GM13976 (cell line): ENCODE measurements at places on chromosomes 7 and 10.

- DNase-seq: no peak
These were observed 65.9 kb downstream of the DGKB start for GRCh38 chr7:14836571-14837189.

- no peak for DNase-seq
These were observed 33.0 kb upstream of the RET start for GRCh38 chr10:43043773-43044447.

DNA sequence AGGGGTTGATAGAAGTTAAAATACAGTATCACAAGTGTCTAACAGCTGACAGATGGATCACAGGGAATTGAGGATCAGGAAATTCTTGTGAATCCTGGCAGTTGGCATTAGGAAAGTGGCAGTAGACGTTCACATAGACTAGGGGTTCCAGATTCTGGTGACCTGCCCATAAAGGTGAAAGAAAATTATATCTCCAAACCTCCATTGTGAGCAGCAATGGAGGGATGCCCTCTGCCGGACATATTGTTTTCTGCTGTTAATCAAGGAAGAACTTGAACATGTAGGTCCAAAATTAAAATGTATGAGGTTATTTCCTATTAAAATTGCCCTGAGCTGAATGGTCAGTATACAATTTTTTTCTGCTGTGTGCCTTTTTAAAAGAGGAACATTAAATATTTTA lies 5.1 kb downstream of the NME8 start:
- peak; percentile 30 for DNase-seq

DNA sequence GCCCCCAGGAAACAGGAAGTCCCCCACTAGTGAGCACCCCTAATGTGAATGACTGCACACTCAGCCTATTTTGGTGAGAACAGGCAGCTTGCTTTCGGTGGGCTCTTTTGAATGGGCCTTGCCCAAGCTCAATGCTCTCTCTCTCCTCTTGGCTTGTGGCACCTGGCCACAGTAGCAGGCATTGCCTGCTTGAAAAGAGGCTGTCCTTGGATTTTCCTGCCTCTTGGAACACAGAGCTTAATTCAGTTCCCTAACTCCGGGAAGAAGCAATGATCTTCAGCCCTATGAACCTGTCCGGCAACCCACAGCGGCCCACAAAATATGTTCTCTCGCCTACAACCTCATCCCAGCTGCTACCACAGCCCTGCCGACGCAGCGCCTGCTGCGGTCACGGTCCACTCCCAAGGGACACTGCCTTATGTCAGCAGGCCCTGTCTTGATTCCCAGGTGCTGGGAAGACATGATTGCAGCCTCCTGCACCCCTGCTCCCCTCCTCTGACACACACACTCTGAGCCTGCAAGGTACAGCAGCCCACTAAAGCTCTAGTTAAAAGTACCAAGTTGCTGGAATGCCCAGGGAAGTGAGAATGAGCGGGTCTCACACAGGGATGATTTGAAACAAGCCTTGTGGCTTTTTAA lies 715.5 kb upstream of the GALNT17 start:
- DNase-seq: no peak

- DNase-seq: no peak
These were observed 53.0 kb downstream of the DNAJC1 start for GRCh38 chr10:21950566-21950965.

- no peak for DNase-seq
These were observed 152.2 kb downstream of the DNAJB6 start for GRCh38 chr7:157488966-157489365.

- DNase-seq: no peak
These were observed 16.1 kb downstream of the EIF4H start for GRCh38 chr7:74190259-74190658.

GRCh38 chr7:45610019-45610418 lies 35.9 kb downstream of the ADCY1 start:
- peak; percentile 10 for DNase-seq

GRCh38 chr7:4103352-4104091 lies 578.6 kb upstream of the FOXK1 start:
- DNase-seq: no peak

DNA sequence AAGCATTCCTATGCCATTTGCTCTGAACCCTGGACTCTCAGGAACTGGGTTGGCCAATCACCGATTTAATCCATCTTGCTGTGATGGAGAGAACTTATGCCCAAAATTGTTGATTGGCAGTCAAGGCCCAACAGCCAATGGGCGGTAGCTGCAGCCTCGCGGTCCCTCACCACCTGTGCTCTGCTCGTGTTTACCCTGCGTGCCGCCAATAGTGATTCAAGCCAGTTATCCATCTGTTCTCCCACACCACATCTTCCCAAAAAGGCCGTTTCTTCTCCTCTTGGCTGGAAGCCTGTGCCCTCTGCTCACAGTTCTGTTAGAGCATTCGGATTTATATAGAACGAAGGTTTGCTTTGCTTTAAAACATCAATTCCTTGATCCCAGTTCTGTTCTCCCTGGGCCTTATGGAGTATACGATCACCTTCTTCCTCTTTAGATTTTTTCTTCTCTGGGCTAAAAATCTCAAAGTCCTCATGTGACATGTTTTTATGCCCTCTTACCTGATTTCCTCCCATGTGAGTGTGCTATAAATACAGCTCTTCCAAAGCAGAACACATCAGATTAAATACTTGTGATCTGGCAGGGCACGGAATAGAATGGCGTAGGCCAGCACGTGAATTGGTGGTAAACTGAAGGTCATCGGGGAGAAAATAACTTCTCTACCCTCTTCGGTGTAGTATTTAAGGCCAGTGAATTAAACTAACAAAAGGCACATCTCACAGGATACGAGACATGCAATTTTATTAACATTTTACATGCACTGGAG lies 212.8 kb downstream of the NSUN6 start:
- DNase-seq: no peak

- no peak for DNase-seq
These were observed 18.8 kb downstream of the CHST15 start for GRCh38 chr10:124074501-124075109.

- no peak for DNase-seq
These were observed 95.1 kb upstream of the FZD1 start for GRCh38 chr7:91168871-91169829.

DNA sequence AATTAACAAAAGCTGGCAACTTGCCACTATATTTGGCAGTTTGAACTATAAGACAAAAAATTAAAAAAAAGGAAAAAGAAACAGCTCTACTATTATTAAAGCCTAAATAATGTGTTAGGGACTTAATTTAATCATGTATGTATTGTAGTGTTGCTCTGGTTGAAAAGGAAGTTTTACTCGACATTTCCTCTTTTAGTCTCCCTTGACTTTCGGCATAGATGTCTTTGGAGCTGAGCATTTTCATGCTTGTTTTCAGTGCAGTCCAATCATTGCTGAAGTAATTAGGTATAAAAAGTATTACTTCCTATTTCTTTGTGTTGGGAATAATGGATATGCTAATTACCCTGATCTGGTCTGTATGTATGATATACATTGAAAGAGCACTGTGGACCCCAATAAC lies 216.8 kb upstream of the KLF6 start:
- no peak for DNase-seq

GRCh38 chr10:13631594-13631993 lies 44.8 kb downstream of the PRPF18 start:
- no peak for DNase-seq

DNA sequence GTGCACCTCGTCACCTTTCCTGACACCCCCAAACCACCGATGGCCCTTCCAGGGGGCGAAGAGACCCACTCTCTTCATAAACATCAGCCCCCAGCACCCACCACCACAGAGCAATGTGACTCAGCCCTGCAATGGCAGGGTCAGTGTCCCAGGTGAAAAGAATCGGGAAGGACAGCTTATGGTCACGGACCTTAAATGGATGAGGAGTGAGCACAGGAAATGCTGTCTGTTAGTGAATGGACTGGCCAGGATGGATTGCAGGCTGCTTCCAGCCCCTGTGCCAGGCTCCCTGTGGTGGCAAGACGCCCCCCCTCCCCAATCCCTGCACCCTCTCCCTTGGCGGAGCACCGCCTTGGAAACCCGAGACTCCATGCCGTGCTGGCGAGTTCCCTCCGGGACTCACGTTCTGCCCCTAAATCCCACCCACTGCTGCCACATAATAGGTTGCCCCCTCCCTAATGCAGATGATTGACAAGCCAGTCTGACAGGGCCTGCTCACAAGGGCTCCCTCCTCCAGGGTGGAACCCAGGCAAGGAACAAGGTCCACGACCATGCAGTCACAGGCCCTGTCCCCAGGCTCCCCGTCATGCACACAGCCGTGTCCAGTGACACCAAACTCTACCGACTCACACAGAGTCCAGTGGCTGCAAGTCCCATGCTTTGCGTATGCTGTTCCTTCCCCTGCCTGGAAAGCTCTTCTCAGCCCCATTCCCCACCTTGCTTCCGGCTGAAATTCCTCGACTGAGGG lies 7.3 kb downstream of the ASB13 start:
- no peak for DNase-seq

DNA sequence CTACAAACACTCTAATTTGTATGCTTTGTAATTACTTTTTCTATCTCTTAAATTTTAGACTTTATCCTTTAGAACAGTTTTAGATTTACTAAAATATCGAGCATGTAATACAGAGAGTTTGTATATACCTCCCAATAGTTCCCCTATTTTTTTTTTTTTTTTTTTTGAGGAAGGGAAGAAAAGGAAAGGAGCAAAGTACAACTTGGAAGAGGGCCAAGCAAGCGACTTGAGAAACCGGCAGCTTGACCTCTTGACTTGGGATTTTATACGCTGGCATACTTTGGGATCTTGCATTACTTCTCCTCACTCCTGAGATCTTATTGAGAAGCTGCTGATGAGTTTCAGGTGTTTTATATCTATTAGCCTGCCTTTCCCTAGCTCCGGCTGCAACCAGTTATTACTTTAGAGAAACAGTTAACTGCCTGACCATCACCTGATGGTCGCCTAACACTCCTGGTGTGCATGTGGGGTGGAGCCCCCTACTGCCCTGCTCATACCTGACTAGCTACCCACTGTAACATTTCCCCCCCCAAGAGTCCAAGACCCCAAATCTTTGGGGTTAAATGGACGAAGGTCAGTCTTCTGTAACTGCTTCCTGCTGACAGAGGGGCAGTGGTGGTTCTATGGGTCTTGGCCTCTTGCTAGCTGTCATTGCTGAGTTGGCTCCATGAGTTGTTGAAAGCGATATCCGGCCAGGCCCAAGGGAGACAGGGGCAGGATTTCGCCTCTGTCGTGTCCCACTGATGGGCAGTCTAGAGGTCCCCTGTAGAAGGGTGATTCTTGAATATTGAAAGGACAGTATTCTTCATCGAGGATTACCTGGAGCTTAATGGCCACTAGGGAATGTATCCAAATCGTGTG lies 28.5 kb downstream of the MKLN1 start:
- no peak for DNase-seq

DNA sequence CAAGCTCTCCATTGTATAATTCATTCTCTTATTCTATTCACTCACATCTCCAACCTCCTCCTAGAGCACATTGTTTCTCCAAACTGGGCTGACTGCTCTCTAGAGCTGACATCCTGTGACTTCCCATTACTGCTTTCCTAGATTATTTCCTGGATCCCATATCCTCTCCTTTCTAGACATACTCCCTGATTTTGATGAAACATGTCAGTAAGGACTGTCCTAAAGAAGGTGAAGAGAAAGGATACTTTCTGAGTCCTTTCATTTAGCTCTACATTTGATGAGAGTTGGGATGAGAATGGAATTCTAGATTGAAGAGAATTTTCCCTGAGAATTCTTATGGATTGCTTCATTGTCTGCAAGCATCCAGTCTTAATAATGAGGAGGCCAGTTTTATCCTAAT lies 78.8 kb downstream of the CNNM2 start:
- no peak for DNase-seq

DNA sequence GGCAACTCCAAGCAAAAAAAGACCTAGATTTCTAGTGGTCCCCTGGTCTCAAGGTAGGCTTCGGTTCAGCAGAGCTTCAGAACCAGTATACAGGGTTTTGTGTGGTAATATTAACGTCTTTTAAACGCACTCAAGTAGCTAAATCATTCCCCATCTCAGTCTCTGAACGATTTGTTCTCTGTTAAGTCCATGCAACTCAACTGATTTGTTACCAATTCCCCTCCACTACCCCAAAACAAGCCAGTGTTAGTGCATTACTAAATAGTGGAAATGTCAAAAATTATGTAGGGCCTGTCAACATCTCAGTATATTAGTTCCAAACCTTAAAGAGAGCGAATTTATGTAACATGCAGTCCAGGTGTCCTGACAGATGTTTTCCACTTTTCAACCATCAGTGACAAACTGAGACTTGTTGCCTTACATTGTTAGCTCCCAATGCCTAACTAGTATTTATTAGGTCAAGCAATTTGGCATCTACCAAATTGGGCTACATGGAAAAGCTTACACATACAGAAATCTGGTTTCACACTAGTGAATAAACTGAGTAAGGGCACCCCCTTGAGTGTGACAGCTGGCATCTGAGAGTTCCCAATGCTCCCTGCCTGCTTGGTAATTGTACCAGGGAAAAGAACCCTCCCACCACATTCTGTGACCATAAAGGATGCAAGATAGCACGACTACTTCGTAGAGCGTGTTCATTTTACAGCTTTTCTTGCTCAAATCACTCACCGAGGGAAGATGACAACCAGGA lies 12.2 kb downstream of the HNRNPA2B1 start:
- no peak for DNase-seq

- DNase-seq: no peak
These were observed 204.1 kb downstream of the KCNMA1 start for GRCh38 chr10:77433546-77433945.

DNA sequence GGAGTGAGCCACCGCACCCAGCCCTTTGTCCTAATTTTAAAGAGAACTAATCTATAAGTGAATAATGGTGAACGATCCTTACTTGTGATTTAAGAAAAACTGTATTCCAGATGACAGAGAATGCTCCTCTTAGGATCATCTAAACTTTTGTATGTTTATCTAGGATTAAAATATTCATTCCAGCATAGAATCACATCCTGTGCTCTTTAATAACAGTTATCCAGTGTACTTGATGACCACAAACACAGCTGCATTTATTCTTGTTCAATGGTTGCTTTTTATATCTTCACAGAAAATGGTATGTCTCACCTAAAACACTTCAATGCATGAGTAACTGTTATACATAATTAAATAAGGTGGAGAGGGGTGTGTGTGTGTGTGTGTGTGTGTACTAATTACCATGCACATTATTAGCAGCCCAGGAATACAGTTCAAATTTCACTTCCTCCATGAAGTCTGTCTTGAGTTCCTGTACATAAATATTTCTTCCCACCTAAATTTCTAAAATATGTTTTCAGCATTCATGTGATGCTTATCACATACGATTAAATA lies 38.5 kb upstream of the SEMA3C start:
- no peak for DNase-seq

- DNase-seq: no peak
These were observed 10.5 kb downstream of the ARHGAP22 start for GRCh38 chr10:48594371-48594770.

DNA sequence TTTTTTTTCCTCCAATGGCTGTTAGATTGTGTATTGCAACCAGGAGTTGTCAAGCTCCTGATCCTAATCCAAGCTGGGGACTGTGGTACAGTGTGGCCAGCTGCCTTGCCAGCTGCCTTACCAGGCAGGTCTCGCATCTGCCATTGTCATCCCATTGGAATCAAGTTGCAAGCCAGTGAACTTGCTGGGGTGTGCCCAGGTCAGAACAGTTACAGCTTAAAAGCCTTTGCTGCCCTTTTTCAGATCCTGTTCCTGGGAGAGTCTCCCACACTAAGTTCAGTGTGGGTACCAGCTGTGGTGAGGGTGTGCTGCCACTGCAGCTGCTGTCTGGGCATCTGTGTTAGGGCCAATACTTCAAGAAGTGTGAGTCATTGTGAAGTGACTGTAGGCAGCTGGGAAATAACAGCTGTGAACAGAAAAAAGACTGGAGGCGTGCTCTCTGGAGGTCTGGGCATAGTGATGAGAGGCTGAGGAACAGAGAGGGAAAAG lies 72.8 kb downstream of the CCNY start:
- DNase-seq: no peak
